ENCODE measurements at places on chromosomes 16 and 17.

GRCh38 chr16:64180136-64180900 is 941.5 kb downstream of the CDH11 start:
- no peak for DNase-seq

DNA sequence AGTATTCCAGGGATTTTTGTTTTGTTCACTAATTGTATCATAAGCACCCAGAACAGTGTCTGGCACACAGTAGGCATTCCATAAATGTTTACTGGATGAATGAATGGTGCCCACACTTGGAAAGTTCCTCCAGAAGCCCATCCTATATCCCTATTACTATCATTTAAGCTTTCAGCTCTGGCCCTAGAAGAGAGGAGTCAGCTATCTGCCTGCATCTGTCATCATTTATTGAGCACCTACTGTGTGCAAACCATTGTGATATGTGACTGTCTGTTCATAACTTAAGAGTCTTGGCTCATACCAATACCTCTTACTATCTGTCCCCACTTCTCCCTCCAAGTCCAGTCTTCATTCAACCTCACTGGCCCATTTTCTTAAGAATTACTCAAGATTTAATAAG is 20.1 kb upstream of the SP6 start:
- no peak for DNase-seq

GRCh38 chr17:32259586-32259985 is 6.0 kb upstream of the RHBDL3 start:
- peak; percentile 47 for DNase-seq

GRCh38 chr16:53515259-53515658 is 12.2 kb upstream of the AKTIP start:
- peak; percentile 13 for DNase-seq

DNA sequence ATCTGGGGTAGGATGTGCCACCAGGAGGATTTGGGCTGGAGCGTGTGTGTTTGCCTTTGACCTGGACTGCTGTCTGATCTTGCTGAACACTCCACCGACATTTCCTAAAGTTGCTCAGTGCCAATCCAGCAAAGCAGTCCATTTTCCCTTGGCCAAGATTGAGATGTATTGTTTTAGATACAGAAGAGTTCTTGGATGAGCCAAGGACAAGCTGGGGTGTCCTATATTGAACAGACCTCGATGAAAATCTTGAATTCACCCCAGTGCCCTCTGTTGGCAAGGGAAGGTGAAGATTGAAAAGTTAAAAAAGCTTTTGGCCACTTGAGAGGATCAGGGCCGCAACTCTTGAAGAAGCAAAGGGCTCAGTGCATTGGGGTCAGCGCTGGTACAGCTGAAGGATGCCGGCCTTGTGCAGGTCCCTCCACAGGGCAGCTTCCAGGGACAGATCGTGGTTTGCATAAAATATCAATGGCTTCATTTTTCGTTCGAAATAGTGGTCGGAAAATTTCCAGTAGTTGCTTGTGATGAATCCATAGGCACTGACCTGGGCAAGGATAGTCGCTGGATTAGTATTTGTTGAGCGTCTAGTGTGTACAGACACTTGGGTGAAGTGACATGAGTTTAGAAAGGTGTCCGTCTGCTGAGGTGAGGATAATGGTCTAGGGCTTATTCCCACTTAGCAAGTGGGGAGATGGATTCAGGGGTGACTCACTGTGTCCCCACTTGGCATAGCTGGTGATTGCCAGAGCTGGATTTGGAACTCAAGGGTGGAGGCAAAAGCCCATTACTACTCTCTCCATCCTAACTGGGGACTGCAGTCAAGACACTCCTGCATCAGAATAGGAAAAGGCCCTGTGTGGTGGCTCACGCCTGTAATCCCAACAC is 19.7 kb downstream of the ST6GALNAC2 start:
- DNase-seq = no peak

- no peak for DNase-seq
These were observed 204.6 kb downstream of the SLC39A11 start for GRCh38 chr17:72887917-72888316.

GRCh38 chr17:50346313-50347116 is 589 bp downstream of the XYLT2 start:
- DNase-seq = peak; percentile 30

GRCh38 chr17:68850749-68851510 is 104.3 kb downstream of the ABCA8 start:
- no peak for DNase-seq

DNA sequence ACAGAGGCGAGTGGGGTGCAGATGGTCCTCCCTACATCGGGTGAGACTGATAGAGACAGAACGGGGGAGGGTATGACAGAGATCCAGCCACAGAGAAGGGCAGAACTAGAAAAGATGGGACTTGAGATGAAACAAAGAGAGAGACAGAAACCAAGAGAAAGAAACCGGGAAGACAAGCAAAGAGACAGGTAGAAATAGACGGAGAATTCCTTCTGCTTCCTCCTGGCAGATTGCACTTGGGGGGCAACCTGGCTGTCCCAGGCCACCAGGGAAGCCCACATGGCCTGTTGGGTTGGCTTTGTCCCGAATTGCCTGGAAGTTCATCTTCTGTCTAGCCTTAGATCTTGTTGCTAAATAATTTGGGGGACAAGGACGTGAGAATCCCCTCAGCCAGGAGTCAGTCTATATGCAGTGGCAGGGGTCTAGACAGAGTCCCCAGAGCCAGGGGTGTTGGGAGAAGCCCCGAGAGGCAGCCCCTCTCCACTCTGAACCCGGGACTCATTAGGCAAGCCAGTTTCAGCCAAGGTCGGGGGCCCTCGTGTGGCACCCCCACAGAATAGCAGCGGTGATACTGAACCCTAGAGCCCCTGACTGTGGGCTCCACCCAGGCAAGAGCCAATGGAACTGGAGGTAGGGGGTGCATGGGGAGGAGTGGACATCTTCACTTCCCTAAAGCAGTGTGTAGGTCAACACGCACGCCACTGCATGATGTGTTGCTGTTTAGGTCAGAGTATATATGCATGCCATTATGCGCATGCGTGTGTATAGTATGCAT is 627 bp upstream of the TSPOAP1 start:
- no peak for DNase-seq

DNA sequence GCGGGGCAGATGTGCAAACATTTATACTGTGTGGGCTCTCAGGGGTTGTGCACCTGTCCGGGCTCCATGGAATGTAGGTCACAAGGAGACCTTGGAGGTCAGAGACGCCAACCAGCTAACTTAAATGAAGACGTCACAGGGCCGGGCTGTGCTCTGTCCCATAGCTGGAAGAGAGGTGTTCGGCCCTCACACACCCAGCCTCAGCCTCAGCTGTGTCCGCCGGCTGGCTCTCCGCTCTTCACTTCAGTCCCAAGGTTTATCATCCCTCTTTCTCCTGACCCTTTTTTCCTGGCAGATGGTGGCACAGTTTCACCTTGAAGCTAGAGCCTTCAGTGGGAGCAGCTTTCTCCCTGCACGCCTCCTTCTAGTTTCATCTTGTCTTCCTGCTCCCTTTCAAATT is 6.0 kb upstream of the RBFOX3 start:
- DNase-seq = no peak

DNA sequence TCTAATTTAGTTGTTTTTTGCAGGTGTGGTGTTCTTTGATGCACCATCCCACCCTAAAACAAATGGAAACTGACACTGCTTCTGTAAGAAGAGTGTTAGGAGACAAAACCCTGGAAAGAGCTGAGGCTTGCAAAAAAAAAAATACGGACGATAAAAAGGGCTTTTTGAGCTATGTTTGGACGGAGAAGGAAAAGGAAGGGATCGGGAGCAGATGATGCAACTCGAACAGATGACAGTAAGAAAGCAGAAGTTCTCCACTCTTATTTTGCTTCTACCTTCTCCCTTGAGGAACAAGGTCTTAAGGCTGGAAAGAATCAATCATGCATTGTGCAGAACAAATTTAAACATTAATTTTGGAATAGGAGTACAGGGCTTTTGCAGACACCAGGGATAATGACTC is 136.7 kb downstream of the MAF start:
- no peak for DNase-seq

DNA sequence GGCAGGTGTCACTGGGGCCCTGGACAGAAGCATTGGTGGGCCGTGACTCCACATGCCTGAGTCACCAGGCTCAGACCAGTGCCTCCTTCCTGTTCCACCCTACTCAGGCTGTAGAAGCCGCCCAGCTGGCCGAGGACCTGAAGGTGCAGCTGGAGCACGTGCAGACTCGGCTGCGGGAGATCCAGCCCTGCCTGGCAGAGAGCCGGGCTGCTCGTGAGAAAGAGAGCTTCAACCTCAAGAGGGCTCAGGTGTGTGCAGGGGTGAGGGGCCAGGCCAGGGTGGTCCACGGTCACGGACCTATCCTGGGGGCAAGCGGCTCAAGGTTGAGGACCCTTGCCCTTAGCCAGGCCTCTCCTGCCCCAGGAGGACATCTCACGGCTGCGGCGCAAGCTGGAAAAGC is 9.6 kb downstream of the RNF40 start:
- peak; percentile 47 for DNase-seq

DNA sequence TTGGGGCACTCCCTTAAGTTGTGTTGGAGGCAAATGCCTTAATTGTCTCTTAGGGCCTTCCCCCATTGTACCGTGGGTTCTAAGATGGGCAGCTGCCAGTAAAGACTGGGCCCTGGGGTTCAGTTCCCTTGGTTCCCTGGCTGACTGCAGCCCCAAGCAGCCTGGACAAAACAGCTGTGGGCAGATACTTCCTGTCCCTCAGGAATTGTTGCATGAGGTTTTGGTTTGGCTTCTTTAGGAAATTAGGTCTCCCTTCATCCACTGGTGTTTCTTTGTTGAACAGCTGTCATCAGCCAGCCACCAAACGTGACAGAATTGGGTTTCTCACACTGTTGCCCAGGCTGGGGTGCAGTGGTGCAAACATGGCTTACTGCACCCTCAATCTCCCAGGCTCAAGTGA is 42.0 kb upstream of the ETV4 start:
- no peak for DNase-seq
